ENCODE measurements at places on chromosomes 5 and 9.
A peak's percentile ranks its signal among the peaks of the same experiment; 100 is the strongest.

GRCh38 chr9:107712390-107712789 is 222.8 kb upstream of the KLF4 start:
- no peak for DNase-seq

- DNase-seq: peak; percentile 85
These were observed 15.0 kb downstream of the GLIPR2 start for GRCh38 chr9:36151316-36152210.

DNA sequence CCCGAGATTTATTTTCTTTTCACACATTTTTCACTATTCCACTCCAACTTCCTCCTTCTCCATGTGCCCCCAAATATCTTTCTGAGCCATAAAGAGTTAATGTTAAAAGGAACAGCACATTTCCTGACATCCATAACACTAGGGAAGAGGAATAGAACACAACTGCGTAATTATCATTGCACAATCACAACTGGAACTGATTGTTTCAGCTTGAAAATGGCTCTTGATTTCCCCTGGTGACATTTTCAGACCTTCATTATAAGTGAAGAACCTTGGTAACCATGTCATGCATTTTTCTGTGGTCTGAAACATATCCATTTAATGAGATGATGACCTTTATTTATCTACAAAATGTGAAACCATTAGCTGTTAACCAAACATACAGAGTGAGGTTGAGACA is 82.4 kb downstream of the PCSK1 start:
- DNase-seq: no peak

GRCh38 chr5:176560364-176560763 is 11.2 kb downstream of the CDHR2 start:
- DNase-seq: no peak

- no peak for DNase-seq
These were observed 6.2 kb downstream of the GZMK start for GRCh38 chr5:55030220-55030619.

DNA sequence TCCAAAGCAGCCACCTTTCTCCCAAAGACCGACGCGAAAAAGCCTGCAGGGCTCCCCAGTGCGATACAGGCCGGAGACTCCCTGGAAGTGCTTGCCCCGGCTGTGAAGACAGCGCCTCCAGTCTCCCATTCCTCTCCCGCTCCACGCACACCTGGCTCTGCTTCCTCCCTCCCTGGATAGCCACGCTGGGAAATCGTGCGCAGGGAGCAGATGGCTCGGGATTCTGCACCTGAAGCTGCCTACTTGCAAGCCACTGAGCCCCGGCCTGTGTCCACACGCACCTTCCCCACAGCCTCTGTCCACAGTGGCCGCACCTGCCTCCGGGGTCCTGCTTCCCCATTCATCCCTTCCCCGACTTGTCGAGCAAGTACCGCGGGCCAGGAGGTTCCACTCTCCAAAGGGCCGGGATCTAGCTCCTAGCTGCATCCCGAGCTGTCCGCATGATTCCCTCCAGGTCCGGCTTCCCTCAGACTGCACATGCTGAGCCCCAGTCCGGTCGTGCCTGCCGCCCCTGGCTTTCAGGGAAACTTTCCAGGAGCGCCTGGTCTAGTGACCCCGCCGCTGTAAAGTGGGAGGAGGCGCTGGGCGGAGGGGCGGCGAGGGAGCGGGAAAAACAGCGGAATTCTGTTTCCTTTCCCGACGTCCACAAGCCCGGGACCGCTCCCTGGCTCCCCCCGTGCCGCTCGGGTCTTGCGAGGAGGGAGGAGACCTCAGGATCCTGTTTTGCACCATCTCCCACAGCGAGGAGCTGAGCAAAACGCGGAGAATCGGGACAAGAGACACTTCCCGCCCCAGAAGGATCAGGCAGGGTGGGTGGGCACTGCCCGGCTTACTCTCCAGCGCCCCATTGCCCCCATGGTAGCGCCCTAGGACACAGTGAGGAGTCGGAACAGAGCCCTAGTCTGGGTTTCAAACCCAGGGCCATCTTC is 2.0 kb downstream of the SEMA6A start:
- DNase-seq: no peak

GRCh38 chr5:39475881-39476842 is 51.4 kb upstream of the DAB2 start:
- DNase-seq: no peak

GRCh38 chr5:178387061-178387855 is 154.7 kb upstream of the PHYKPL start:
- DNase-seq: no peak

DNA sequence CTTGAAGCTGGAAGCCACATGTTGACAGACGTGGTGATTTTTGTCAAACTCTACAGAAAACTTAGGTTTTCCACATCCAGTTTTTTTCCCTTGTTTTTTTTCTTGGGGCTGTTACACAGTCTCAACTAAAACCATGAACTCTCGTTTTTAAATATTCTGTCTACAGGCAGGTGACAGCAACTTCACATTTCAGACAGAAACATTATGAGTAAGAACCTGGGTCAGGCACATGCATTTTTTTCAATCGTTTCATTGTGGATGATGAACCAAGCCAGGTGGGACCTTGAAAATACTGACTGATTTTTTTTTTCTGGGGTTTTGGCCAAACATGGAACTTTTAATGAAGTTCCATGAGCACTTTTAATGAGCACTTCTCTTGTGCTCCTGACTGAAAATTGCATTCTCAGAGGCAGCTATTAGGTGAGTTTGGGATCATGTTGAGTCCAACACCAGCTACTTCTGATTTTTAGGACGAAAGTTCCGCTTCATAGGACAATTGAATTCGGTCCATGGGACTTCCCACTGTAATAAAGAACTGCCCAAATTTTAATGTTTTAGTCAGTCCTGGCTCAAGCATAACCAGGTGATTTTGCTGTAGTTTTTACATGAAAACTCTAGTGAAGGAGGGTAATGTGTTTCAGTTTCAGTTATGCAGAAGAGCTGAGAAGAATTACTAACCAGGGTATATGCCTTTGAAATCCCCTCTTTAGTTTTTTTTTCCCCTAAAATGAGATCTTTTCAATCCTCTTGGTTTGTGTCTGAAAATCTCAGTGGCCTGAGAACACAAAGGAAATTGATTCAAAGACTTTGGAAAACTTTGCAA is 93.2 kb upstream of the ADAMTS16 start:
- no peak for DNase-seq

DNA sequence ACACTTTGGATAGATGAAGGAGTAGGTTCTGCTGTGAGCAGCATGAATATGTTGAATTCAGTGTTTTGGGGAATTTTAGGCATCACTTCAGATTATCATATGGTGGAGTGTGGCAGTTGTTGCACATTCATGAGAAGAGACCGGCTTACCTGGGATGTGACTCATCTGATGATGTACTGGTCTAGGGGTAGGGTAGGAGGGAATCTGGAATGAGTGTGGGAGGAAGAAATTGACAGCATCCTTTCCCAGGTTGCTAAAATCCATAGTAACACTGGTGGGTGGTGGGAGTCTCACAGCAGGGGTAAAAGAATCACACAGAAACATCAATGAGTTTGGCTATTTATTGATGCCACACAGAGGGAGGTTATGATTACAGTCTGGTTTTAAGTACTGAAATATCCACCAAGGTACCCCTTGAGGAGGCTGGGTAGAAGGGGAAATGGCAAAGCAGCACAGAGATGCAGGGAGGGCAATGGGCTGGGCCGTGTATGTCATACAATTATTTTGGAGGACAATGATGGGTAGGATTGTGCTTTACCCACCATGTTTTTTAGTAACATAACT is 82.5 kb downstream of the TARS1 start:
- no peak for DNase-seq

GRCh38 chr9:94096819-94097577 is 12.7 kb downstream of the PTPDC1 start:
- no peak for DNase-seq

- DNase-seq: no peak
These were observed 1224.0 kb upstream of the CDH18 start for GRCh38 chr5:21212026-21212425.

DNA sequence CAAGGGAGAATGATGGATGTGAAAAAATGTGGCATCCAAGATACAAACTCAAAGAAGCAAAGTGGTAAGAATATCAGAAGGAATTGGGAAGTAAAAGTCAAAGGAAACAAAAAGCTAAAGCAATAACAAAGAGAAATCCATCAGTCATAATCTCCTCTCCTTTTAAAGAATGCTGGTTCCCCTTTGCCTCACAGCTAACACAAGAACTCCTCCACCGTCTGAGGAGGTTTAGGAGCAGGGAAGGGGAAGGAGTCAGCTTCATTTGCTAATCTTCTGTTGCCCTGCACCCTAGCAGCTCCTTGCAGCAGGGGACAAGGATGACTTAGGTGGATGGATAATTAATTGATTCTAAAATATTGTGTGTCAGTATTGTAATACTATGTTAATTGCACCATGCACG is 16.4 kb downstream of the CD274 start:
- DNase-seq: no peak

DNA sequence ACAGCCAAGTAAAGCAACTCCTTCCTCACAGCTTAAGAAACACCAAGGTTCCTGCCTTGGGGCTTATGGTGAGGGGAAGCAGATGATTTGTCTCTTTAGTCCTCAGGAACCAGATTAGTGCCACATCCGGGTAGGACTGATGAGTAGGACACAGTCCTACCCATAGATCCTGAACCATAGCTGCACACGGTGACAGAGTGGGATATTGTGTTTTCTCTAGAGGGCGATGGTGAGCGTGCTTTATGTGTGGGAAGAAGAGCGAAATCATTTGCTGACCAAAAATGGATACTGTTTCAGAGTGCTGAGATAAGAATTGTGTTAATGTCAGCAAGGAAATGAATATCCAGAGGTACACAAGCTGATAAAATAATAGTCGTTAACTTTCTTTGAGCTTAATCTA is 209.0 kb upstream of the FBXL7 start:
- DNase-seq: no peak

DNA sequence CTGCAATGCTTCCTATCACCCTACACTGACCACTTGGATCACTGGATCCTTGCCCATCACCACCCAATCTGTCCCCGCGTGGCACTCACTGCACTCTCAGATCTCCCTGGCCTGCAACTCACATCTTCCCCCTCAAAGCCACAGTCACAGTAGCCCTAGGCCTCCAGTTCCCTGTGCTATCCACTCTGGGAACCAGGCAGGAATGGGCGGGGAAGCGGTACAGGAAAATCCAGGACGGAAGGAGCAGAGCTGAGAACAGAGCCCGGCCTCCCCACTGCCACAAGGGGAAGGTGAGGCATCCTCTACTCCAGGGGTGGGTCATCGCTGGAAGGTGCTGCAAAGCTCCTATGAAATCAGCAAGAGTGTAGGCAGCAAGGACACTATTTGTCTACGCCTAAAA is 102.6 kb downstream of the ESM1 start:
- no peak for DNase-seq

DNA sequence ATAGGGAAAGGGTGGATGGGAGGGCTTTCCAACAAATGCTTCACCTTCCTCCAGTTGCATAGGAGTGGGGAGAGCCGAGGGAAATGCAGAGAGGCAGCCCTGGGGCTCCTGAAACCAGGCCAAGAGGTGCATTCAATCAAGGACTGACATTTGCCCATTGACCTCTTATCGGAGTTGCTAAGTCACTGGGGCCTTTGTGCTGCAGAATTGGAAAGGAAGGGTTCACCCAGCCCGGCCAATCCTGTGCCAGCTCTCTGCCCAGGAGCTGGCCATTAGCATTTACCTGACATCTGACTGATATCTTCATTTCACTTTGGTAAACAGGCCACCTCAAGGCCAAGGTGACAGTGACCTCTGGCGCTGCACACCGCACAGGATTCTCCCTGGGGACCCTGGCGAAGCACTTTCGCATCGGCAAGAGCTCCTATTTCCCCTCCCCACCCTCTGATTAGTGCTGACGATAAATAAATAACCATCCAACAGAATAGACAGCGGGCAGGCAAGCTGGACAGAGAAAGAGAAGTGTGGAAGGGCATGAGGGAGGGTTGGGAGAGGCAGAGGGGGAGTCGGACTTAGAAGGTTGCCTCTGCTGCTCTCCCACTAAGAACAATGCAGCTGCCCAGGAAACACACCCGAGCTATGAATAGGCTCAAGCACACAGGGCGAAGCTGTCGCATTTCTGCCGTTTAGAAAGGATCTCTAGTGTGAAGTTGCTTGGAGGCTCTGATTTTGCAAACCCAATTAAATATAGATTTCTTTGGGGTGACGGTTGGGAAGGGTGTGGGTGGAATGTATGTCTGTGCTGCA is 57.0 kb upstream of the BOD1 start:
- no peak for DNase-seq

DNA sequence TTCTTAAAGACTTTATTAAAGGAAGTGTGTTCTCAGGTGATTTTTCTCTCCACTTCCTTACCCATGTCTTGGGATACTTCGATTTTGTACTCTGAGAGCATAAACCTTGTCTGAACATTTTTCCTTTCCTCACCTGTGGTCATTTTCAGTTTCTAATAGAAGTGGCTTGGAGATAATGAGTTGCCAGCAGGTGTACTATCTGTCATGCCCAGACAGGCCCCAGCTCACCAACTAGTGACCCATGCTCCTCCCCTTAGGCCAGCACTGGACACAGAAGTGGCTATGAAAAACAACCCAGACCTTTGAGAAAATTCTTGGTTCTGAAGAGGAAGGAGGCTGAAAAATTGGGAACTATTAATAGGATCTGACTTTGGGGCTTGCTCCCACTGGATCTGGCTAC is 49.2 kb upstream of the SMIM32 start:
- no peak for DNase-seq

DNA sequence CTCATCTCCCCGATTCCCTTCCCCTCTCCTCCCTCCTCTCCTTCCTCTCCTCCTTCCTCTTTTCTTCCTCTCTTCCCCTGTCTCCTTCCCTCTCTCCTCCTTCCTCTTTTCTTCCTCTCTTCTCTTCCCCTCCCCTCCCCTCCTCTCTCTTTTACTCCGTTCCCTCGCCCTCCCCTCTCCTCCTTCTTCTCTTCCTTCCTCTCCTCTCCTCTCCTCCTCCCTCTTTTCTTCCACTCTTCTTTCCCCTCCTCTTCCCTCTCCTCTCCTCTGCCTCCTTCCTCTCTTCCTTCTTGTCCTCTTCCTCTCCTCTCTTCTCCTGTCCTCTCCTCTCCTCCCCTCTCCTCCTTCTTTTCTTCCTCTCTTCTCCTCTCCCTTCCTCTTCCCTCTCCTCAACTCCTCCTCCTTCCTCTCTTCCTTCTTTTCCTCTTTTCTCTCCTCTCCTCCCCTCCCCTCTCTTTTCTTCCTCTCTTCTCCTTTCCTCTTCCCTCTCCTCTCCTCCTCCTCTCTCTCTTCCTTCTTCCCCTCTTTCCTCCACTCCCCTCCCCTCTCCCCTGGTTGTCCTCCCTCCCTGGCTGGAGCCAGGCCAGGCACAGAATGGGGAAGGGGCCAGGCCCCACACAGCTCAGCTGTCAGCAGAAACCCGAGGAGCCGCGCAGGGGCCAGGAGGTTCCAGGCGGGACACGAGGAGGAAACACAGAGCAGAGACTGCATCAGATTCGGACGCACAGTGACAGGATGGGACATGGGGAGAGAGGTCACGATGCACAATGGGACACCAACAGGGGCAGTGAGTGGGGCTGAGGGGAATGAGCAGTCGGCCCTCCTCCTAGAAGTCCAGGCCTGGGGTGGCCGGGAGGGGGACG is 48.0 kb downstream of the CAMK2A start:
- DNase-seq: no peak

DNA sequence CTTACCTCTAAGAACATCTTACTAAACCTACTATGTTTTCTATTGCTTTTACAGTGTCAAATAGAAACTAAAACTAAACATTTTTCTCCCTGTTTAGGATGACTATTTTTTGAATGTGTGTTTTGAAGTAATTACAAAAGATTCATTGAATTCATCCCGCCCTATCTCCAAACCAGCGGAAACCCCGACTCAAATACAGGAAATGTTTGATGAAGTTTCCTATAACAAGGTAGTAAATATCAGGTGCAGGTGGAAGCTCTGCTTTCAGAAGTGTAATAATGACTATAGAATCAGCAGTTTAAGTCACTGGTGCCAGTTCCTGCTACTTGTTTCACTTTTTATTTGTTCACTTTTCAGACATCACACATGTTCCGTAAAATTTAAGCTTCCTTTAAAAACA is 20.0 kb downstream of the ERAP2 start:
- DNase-seq: no peak

All from stimulated activated CD8-positive, alpha-beta memory T cell treated with anti-CD3 and anti-CD28 coated beads, Interleukin-12 subunit alpha, Interleukin-12 subunit beta, amount 100 ng/mL, for 1 hour (primary cell).